Lung microvascular endothelial cell (primary cell): ENCODE measurements at places on chromosomes 6 and 20. TPM values are rescaled to one million over a fixed set of nuclear protein-coding genes. Genes with fewer than 3 reads are reported as not detected.

The CYP39A1 gene
- under 0.01 and 0.60 TPM in 2 replicates for total RNA-seq

The OPRL1 gene
- 1.7 and 3.0 TPM in 2 replicates for total RNA-seq

The KCNB1 gene
- under 0.01 TPM in 2 replicates for total RNA-seq

The ANKS1A gene
- total RNA-seq = 13.7 and 35.1 TPM in 2 replicates

The SRPK1 gene
- 32.3 and 36.3 TPM in 2 replicates for total RNA-seq

The SCRT2 gene
- total RNA-seq = not detected in 2 replicates

The TMEM14B gene
- total RNA-seq = 43.8 and 44.9 TPM in 2 replicates

The LPA gene
- total RNA-seq = not detected in 2 replicates

The CCN5 gene
- total RNA-seq = not detected in 2 replicates

The RBPJL gene
- not detected in 2 replicates for total RNA-seq

The CST9 gene
- total RNA-seq = under 0.01 TPM in 1 of 2 replicates, not detected in the other

The SSTR4 gene
- not detected in 2 replicates for total RNA-seq

The CST4 gene
- not detected in 2 replicates for total RNA-seq

The C6orf15 gene
- not detected in 2 replicates for total RNA-seq

The EPPIN gene
- total RNA-seq = not detected in 2 replicates

The MEP1A gene
- not detected in 2 replicates for total RNA-seq

The TRIM15 gene
- not detected in 2 replicates for total RNA-seq

The EFHC1 gene
- 4.0 and 4.1 TPM in 2 replicates for total RNA-seq

The ABCC10 gene
- 10.2 and 17.1 TPM in 2 replicates for total RNA-seq

The CFB gene
- 0.44 and 0.60 TPM in 2 replicates for total RNA-seq

The LST1 gene
- total RNA-seq = not detected in 2 replicates

The TMC2 gene
- total RNA-seq = not detected in 2 replicates

The FERMT1 gene
- under 0.01 and 0.44 TPM in 2 replicates for total RNA-seq

The PIM1 gene
- 0.40 and 0.65 TPM in 2 replicates for total RNA-seq

The RAET1L gene
- not detected in 2 replicates for total RNA-seq

The SOBP gene
- total RNA-seq = 0.20 and 0.65 TPM in 2 replicates

The CMTR1 gene
- 22.4 and 25.4 TPM in 2 replicates for total RNA-seq

The AKIRIN2 gene
- 9.8 and 15.7 TPM in 2 replicates for total RNA-seq

The RNF144B gene
- 10.3 and 32.0 TPM in 2 replicates for total RNA-seq

The SIRPB2 gene
- total RNA-seq = 0.20 and 0.65 TPM in 2 replicates

The PRSS35 gene
- total RNA-seq = not detected in 2 replicates

The HNF4A gene
- total RNA-seq = not detected in 2 replicates

The SLC24A3 gene
- total RNA-seq = under 0.01 TPM in 1 of 2 replicates, not detected in the other

The SYTL3 gene
- 0.60 and 0.87 TPM in 2 replicates for total RNA-seq

The MEA1 gene
- total RNA-seq = 33.3 and 47.0 TPM in 2 replicates

The CGA gene
- total RNA-seq = not detected in 2 replicates

The WFDC12 gene
- total RNA-seq = not detected in 2 replicates

The COX7A2 gene
- 194 and 200 TPM in 2 replicates for total RNA-seq

The SYNDIG1 gene
- not detected in 2 replicates for total RNA-seq
